ENCODE measurements at places on chromosomes 2 and 18. TPM values are rescaled to one million over a fixed set of nuclear protein-coding genes. Genes with fewer than 3 reads are reported as not detected.

- DNase-seq, result no peak
These were observed 264.7 kb upstream of the SYT4 start for GRCh38 chr18:43542016-43542415.

GRCh38 chr2:26721115-26722032, 28.9 kb downstream of the KCNK3 start:
- no peak for DNase-seq

GRCh38 chr2:1598041-1598710, 146.1 kb downstream of the PXDN start:
- no peak for DNase-seq

Gene RAX
- not detected for total RNA-seq

- no peak for DNase-seq
These were observed 26.8 kb downstream of the NPAS2 start for GRCh38 chr2:100846716-100847115.

Gene CLEC4F
- not detected for total RNA-seq

DNA sequence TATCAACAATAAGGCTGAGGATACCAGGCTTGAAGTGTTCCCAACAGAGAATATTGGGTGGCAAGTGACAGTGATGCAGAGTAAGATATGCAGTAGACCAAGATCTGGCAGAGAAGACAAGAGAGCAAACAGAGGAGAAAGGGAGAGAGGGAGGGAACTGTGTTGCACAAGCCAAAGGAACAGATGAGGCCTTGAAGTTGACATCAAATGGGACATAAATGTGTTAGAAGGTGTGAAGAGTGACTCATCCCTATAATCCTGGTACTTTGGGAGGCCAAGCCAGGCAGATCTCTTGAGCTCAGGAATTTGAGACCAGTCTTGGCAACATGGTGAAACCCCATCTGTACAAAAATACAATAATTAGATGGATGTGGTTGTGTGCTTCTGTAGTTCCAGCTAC, 342.9 kb downstream of the PARD3B start:
- DNase-seq, result peak; percentile 23

Gene SCYGR8
- total RNA-seq, result not detected

Gene KCTD18
- total RNA-seq, result 22.5 TPM

GRCh38 chr18:69490813-69491212, 90.1 kb downstream of the DOK6 start:
- DNase-seq, result no peak

Gene FHOD3
- 8.5 TPM for total RNA-seq

DNA sequence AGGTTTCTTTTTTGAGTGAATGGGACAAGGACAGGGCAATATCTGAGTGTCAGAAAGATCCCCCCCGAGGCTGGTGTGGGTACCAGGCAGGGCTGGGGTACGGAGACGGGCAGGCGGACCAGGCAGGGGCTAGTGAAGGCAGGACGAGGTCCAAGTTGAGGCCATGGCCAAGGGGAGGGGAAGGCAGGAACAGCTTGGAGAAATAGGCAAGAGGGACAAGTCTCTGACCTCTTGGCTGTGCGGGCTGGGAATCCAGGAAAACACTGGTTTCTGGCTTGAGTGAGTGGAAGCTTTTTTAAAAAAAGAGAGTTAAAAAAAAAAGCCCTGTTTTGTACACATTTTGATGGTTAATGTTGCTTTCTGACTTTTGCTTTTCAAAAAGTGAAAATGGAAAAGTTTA, 30.3 kb downstream of the ASAP2 start:
- no peak for DNase-seq

GRCh38 chr2:180657054-180657453, 323.4 kb upstream of the UBE2E3 start:
- peak; percentile 67 for DNase-seq

GRCh38 chr2:199751492-199752120, 99.4 kb downstream of the FTCDNL1 start:
- DNase-seq, result no peak

Gene RAB17
- total RNA-seq, result 0.19 TPM

Gene KCNJ3
- under 0.01 TPM for total RNA-seq

- DNase-seq, result peak; percentile 85
These were observed 7.7 kb upstream of the COL6A3 start for GRCh38 chr2:237421542-237422116.

Gene DYSF
- total RNA-seq, result 59.5 TPM

DNA sequence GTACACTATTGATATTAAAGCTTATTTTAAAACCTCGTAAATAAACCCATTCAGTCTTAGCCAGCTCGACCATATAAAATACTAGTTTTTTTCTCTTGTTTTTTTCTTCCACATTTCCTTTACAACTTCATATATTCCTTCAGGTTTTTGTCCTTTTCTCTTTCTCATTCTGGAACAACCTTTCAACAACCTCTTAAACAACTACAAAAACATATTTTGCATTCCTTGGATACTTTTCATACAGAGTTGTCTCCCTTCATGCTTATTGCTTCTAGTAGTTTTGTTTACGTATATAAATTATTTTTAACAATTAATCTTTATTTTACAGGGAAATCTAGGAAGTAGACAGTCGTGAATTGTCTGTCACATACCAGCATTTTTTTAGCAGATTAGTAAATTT, 41.2 kb downstream of the COMMD1 start:
- DNase-seq, result peak; percentile 23

Gene UGT1A8
- total RNA-seq, result not detected

GRCh38 chr2:127715778-127716449, 14.6 kb downstream of the SFT2D3 start:
- no peak for DNase-seq

Gene WNT10A
- total RNA-seq, result 0.06 TPM

Gene SEMA4C
- 118 TPM for total RNA-seq

Gene NFU1
- 48.0 TPM for total RNA-seq

- DNase-seq, result peak; percentile 41
These were observed 6.3 kb upstream of the ADGRF3 start for GRCh38 chr2:26352892-26353291.

- DNase-seq, result no peak
These were observed 161.4 kb downstream of the PXDN start for GRCh38 chr2:1582891-1583341.

- no peak for DNase-seq
These were observed 144.3 kb downstream of the NCK2 start for GRCh38 chr2:105889046-105889445.

DNA sequence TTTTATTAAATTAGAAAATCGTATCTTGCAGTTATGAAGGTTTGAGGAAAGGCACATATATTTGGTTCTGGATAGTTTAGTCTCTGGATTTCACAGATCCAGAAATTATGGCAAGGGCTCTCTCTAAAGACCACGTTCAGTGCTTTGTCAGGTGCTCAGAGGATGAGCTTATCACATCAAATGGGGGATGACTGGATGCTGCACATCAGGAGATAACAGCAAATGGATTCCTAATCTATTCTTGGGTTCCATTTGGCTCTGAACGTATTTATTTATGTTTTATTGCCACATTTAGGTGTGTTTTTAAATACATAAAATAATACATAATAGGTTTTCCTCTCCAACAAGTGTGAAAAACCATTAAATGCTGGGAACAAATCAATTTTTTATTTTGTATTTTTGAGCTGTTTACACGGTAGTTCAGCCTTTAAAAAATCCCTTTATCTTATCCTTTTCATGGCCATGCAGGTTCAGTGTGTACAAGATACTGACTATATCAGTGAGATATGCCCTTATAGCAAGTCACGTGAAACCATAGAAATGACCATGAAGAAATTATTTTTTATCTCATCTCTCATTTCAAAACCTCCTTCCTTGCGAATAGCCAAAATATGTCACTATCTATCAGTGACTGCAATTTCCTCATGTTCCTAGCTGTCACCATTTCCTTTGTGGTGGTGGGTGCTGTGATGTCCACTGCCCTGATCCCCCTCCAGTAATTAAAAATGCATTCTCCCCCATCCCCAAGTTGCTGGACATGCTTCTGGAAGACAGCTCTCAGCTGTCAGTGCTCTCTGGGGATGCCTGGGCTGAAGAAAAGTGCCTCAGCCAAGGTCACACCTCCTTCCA, 25.9 kb upstream of the CXCR4 start:
- DNase-seq, result no peak

DNA sequence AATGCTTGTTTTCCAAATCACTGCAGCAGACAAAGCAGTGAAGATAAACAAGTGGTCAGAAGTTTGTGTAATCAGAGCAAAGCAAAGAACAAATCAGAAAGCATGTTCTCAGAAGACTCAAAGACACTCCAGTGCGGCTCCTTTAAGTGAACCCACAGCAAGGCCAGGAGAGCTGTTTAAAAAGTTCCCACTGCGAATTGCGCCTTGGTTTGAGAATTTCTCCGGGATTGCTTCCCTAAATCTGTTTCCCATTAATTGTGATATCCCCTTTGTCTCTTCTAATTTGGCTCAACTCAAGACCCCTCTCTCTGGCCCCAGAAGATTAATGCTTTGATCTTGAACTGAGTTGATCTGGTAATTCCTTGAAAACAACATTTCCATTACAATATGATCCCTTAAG, 122.4 kb upstream of the BCL2L11 start:
- no peak for DNase-seq

Gene ZNF892
- total RNA-seq, result 4.6 TPM

- peak; percentile 10 for DNase-seq
These were observed 320.6 kb downstream of the NCKAP5 start for GRCh38 chr2:133247631-133248030.

DNA sequence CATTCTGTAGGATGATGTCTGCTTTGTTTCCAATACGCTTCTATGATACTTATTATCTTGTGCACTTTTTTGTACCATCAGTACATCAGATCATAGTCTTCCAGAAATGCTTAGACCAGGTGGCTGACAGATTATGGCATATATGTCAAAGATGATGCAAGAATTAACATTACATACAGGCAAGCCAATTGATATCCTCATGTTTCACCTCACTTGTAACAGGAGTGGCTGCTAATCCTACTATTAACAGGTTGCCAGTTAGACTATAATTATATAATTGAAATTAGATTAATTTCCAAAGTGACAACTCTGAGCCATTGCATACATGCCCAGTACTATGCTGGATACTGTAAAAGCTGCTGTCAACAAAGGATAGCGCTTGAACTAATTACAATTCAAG, 77.2 kb downstream of the TLK1 start:
- DNase-seq, result no peak

GRCh38 chr2:23327887-23328286, 57.1 kb upstream of the KLHL29 start:
- DNase-seq, result no peak

Gene TUBA4B
- total RNA-seq, result not detected

GRCh38 chr18:23217781-23218180, 82.5 kb downstream of the CABLES1 start:
- DNase-seq, result no peak

Gene SCTR
- total RNA-seq, result not detected
